Fibroblast of gingiva (primary cell): ENCODE measurements at places on chromosomes 7 and 10.

GRCh38 chr10:77328272-77328816 is 309.3 kb downstream of the KCNMA1 start:
- DNase-seq, result no peak

DNA sequence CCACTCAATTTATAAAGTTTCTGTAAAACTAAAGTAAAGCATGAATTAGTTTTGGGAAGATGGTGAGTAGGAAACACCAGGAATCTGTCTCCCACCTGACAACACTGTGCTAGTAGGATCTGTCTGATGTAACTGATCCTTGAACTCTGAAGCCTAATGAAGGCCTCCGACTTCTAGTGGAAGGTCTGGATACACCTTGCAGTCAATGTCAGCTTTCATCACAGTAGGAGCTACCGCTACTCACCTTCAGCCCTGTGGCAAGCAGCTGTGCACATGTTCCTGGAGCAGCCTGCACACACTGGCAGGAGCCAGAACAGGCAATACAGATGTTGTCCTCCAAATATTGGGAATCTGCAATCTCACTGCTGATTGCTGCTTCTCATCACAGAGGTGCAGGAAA is 471.4 kb downstream of the PTPRN2 start:
- DNase-seq, result no peak

- no peak for DNase-seq
These were observed 262.8 kb downstream of the ZEB1 start for GRCh38 chr10:31581741-31582323.

- no peak for DNase-seq
These were observed 104.4 kb upstream of the ZNF92 start for GRCh38 chr7:65269150-65269856.

DNA sequence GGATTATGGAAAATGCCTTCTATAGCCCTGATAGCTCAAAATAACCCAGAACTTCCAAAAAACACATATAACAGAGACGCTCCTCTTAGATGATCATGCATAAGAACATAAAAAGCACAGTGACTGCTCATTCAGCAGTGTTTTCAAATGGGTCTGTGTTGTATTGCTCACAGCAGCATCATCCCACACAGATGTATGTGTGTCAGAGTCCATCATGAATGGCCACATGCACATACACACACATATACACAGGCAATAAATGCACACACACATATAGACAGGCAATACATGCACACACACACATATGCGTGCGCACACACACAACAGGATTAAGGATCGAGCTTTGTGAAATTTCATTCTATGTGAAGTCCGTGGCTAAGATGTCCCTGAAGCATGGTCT is 26.1 kb downstream of the TMEM273 start:
- no peak for DNase-seq

GRCh38 chr10:126931544-126931943 is 26.3 kb downstream of the DOCK1 start:
- no peak for DNase-seq

- peak; percentile 15 for DNase-seq
These were observed 56.1 kb downstream of the AUTS2 start for GRCh38 chr7:69654381-69654780.

DNA sequence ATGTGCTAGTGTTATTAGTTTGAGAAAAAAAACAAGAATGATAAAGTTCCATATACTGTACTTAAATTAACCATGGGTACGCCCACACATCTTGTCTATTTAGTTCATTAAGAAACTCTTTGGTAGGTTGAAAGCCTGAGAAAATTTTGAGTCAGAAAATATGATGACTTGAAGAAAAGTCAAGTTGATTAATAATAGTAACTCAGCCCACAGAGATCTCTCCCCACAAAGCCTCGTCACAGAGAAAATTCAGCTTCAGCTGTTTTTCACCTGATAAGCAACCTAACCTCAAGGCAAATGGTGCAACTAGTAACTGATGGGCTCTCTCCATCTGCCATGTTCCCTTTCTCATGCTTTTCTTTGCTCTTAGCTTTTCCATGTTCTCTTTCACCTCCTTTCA is 1021.6 kb downstream of the GATA3 start:
- no peak for DNase-seq

- DNase-seq, result no peak
These were observed 547.7 kb downstream of the TNS3 start for GRCh38 chr7:47034180-47034579.
